ENCODE measurements at places on chromosomes 7 and 10.

DNA sequence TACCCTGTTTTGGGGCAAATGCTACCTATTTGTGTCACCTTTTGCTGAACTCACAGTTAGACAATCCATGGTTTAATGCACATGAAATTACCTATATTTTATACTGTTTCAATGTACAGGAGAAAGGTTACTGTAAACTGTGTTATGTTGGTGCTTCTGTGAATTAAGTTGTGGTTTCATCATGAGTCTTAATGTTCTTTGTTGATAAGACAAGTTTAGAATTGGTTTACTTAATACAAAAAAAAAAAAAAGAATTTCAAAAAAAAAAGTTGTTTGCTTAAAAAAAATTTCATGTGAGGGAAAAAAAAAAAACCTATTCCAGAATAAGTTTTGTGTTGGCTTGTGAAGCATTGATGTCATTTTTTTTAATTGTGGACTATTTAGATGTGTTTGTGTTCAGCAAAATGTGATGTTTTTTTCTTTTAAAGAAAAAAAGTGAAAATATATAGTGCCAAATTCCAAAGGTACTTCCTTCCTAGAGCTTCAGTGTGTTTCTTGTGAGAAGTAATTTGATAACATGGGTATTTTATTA, 280.3 kb downstream of the USP6NL start:
- DNase-seq = no peak

GRCh38 chr7:102842284-102842683, 70.5 kb upstream of the LRRC17 start:
- no peak for DNase-seq

DNA sequence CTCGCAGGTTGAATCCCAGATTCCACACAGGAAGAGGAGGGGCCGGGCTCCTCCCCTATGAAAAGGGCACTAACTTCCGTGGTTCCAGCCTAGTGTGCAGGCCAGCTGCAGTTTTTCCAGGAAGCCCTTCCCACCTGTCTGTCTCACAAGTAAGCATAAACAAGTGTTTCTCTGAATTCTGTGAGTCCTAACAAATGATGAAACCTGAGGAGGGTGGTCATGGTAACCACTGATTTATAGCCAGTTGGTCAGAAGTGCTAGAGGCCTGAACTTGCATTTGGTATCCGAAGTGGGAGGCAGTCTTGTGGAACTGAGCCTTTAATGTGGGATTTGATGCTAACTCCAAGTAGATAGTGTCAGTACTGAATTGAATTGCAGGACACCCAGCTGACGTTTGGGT, 54.7 kb upstream of the STEAP4 start:
- no peak for DNase-seq

DNA sequence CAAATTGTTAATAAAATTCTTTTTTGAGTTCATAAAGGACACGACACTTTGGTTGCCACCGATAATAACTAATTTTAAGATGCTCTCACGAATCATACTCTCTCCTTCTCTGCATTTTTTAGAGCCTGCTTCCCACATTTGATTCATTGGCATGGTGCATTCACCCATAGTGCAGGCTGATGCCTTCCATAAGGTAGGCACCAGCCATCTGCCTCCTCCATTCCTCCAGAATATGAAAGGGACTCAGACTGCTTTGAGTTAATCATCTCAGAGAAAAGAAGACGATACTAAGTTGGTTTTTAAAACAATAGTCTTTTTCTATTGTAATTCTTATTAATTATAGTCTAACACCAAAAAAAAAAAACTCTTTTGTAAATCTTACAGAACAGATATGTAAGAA, 33.9 kb upstream of the LRRN3 start:
- no peak for DNase-seq

Data from Caki2 (cell line).